ENCODE measurements at places on chromosomes 4 and X.

DNA sequence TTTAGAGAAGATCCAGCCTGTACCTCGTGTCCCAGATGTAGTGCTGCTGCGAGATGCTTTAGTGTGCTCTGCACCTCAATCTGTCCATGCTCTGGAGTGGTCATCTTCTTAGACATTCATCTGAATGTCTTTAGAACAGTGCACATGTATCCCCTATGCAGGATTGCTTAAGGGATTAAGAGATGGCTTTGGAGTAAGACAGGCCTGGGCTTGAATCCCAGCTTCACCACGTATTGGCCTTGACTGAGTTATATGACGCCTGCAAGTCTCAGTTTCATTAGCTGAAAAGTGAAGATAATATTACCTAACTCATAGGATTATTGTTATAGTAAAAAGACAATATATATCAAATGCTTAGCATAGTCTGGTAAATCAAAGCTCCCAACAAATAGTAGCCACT, 98.3 kb downstream of the NFKB1 start:
- DNase-seq: no peak

DNA sequence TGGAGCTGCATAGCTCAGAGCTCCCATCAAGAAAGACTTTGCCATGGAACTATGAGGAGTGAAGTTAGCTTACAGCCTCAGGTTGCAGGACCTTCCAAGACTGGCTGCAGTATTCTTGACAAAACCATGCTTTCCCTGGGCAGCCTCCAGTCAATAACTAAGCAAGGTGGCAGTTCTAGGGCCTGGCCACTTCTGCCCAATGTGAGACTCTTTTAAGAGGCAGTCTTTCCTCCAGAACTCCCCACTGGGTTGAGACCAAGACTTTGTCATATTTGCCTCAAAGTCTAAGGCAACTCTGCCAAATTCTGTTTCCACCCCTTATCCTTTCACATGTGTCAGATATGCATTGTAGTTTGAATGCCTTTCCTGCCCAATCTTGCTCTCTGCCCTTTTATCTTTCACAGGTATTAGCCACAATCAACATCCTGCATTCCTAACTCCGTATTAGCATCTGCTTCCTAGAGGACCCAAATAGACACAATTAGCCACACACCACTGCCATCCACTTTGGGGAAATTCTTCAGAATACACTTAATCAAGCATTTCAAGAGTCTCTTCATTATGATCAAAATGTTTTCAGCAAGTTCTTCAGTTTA, 17.7 kb upstream of the SLC25A43 start:
- DNase-seq: no peak

GRCh38 chrX:55702671-55703070, 14.9 kb upstream of the RRAGB start:
- DNase-seq: no peak

DNA sequence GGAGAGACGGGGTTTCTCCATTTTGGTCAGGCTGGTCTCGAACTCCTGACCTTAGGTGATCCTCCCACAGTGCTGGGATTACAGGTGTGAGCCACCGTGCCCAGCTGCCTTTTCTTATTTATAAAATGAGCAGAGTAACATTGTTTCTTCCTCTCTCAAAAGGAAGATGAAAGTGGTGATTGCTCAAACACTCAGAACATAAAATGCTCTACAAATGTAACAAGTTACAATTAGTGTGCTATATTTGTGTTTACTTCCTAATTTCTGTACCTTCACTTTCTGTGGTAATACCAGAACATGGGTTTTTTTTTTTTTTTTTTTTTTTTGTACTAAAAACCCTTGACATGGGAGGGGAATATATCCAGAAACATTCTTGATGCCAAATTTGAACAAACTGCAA, 197.9 kb downstream of the MGST2 start:
- DNase-seq: no peak

DNA sequence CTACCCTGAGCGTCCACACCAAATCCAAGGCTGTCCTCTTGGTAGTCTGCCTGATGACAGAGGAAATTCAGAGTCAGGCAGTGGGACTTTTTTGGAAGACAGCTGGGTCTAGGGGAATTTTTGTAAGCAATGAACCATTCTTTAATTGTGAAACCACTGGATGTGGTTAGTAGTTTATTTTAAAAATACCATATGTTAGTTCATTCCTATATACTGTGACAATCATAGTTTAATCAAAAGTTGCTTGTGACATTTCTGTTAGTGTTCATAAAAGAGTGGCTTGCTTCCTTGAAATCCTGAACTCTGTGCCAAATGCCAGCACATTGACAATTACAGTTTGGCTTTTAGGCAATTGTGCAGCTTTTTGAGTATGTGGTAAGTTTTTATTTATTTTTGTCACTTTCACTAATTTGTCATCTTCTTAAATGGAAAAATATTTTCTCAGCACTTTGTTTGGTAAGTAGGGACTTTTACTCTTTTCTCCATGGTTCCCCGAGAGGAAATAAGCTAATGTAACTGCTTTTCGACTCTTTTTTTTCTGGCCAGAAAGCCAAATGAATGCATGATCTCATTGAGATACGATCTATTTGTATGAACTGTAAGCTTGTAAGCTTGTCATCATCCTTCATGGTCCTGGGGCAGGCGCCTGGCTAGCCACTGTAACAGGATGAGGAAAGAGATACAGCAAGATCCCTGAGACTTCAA, 72.6 kb upstream of the SLC4A4 start:
- DNase-seq: no peak

- no peak for DNase-seq
Measured at GRCh38 chr4:8167291-8167690, 8.7 kb upstream of the ABLIM2 start.
